ENCODE measurements at places on chromosomes 3 and 15. TPM values are rescaled to one million over a fixed set of nuclear protein-coding genes. Genes with fewer than 3 reads are reported as not detected.

WDR93 gene
- 0.15 TPM for total RNA-seq

LDHAL6B gene
- total RNA-seq = not detected

FBXO40 gene
- total RNA-seq = not detected

PXK gene
- 6.1 TPM for total RNA-seq

FAM81A gene
- total RNA-seq = 13.3 TPM

All from A549 treated with RU486 at 1 μM for 4 hours (cell line).